ENCODE measurements at places on chromosomes 4 and X. TPM values are rescaled to one million over a fixed set of nuclear protein-coding genes. Genes with fewer than 3 reads are reported as not detected.

GRCh38 chr4:13703096-13703495, 75.6 kb upstream of the BOD1L1 start:
- no peaks in the 10 kb centered on the region for H3K36me3 ChIP-seq
- no peak overlapping the region for H3K4me3 ChIP-seq
- no peaks in the 10 kb centered on the region for H3K27me3 ChIP-seq
- H3K27ac ChIP-seq = no peak overlapping the region

Gene AREG
- polyA plus RNA-seq = 129 TPM

DNA sequence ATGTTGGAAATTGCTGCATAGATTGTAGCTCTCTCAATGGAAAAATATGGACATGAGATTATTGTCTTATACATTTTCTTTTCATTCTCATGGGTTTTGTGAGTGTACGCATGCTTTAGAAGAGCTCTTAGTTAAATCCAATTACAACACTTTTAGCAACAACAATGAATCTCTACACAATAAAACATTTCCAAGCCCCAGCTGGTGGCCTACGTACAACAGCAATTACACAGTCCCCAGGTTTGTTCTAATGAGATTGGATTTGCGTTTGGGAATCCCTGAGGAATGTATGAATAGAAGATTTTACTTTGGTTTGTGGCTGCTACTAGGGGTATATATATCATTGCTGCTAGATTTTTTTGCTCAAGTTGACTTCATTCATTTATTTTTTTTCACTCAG, 98.6 kb downstream of the FHDC1 start:
- no peaks in the 10 kb centered on the region for H3K4me1 ChIP-seq
- H3K27me3 ChIP-seq = no peaks in the 10 kb centered on the region
- no peak overlapping the region for H3K4me3 ChIP-seq
- H3K36me3 ChIP-seq = no peaks in the 10 kb centered on the region

Gene CLCN5
- polyA plus RNA-seq = 10.7 TPM

Gene FRMPD3
- polyA plus RNA-seq = not detected

- no peaks in the 10 kb centered on the region for H3K27me3 ChIP-seq
- H3K4me1 ChIP-seq = no peaks in the 10 kb centered on the region
- DNase-seq = no peak
Observed at GRCh38 chrX:100830143-100830542, 10.0 kb downstream of the CSTF2 start.

Measured in hepatocyte (in vitro differentiated cells).